Vagina (tissue), 2 donors: ENCODE measurements at places on chromosomes 5 and 9. TPM values are rescaled to one million over a fixed set of nuclear protein-coding genes. Genes with fewer than 3 reads are reported as not detected.

DNA sequence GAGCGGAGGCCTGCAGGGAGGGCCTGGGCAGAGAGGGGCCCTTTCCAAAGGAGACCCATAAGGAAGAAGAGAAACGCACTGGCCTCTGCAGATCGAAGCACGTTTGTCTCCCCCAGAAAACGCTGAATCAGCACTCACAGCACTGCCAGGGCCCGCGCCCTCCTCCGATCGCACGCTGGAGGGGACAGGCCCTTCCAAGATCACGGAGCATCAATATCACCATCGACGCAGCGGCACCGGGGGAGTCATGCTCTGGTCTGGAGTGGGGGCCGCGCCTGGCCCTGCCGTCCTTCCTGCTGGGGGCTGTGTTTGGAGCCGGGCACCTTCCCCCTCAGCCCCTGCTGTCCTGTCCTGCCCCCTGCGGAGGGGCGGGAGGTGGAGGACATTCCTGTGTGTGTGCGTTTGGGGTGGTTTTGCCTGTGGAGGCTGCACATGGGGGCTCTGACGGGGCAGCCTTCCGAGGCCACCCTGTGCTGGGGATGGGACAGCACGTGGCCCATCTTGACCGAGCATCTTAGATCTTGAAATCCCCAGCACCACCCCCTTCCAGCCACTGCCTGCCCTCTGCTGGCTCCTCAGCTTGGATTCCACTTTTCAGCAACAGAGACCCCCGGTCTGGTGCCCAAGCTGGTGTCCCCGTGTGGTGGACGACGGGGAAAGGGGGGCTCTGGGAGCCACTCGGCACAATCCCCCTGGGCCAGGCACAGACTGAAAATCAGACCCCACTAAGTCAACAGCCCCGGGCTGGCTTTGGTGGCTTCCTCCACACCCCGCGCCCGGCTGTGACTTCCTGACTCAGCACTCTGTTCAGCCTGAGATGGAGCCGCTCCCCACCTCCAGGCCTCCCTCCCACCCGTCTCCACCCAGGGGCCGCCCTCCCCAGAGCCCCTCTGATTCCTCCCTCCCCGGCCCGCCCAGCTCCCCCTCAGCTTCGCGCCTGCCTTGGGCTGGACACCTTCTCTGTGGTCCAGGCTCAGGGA lies 8.3 kb downstream of the TMEM250 start:
- DNase-seq, result no peak
- no peaks in the 10 kb centered on the region for H3K36me3 ChIP-seq
- H3K27me3 ChIP-seq, result no peaks in the 10 kb centered on the region
- peak overlapping the region; percentile 44 for H3K4me3 ChIP-seq
- peaks cover 58% of the 10 kb centered on the region for H3K4me1 ChIP-seq

DNA sequence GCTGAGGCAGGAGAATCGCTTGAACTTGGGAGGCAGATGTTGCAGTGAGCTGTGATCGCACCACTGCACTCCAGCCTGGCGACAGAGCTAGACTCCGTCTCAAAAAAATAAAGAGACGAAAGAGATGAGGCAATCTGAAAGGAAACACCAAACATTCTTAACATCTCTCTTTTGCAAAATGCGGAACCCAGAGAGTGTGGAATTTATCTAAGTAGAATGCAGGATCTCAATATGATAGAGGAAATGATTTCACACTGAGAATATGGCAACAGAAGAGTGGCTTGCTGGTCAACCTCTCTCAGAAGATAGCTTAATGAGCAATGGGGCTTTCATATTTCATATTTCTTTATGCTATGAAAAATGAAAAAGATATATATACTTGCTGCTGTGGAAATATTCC lies 33.4 kb upstream of the PCA3 start:
- DNase-seq, result no peak
- H3K36me3 ChIP-seq, result no peaks in the 10 kb centered on the region
- no peak overlapping the region for H3K27ac ChIP-seq
- no peak overlapping the region for H3K4me3 ChIP-seq
- H3K27me3 ChIP-seq, result no peaks in the 10 kb centered on the region
- H3K4me1 ChIP-seq, result no peaks in the 10 kb centered on the region

- H3K27ac ChIP-seq, result no peak overlapping the region
- H3K4me3 ChIP-seq, result no peak overlapping the region
- H3K4me1 ChIP-seq, result no peaks in the 10 kb centered on the region
- no peaks in the 10 kb centered on the region for H3K27me3 ChIP-seq
- no peaks in the 10 kb centered on the region for H3K36me3 ChIP-seq
- DNase-seq, result no peak
These were observed 155.5 kb upstream of the WWC1 start for GRCh38 chr5:168135897-168136296.

GRCh38 chr9:7936163-7936562 lies 136.6 kb upstream of the DMAC1 start:
- no peaks in the 10 kb centered on the region for H3K4me1 ChIP-seq
- H3K4me3 ChIP-seq, result no peak overlapping the region

The LCN1 gene
- not detected for total RNA-seq

DNA sequence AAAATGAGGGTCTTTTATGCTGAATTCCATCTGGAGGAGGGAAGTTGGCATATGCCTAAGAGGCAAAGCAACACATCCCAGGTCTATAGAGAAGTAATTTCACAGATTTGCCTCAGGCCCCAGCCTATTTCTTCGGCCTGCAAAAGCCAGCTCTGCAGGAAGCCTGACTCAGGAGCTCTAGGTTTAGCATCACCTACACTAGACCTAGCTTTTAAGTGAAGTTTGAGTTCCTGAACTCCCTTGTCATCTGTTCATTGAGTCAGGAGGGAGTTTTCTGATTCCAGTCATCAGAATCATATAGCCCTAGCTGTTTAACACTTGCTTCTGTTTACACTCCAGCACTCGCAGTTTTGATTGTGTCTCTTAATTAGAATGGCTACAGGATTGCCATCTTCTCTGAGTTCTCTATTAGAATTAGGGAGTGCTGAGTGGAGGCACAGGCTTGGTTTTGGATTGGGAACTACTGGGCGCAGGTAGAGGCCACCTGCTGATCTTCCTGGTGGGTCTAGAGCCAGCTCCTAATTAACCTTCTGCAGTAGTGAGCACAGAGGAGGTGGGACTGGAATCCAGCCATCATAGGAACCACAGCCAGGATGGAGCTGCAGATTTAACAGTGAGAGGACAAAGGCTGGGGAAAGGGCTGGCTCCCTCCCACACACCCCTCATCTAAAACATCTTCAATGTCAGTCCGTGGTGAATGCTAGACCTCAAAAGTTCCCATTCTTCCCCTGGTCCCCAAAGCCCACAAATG lies 179.5 kb downstream of the TRIO start:
- no peak for DNase-seq
- no peaks in the 10 kb centered on the region for H3K27me3 ChIP-seq
- peaks cover 9% of the 10 kb centered on the region for H3K36me3 ChIP-seq
- no peak overlapping the region for H3K27ac ChIP-seq
- H3K4me3 ChIP-seq, result no peak overlapping the region

DNA sequence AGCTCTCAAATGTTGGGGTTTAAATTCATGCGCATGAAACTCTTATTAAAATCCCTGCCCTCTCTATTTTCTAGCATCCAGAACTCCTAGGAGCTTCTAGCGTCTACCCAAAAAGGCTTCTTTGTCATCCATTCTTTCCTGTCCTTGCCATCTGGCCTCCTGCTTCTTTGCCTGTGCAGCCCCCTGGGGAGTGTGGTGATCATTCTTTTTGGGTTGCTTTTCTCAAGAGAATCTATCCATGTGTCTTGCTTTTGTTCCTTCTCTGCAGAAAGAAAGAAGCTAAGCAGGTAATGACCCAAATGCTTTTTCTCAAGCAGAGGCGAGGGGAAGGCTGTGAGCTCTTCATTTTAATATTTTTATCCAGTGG lies 26.6 kb downstream of the SKP2 start:
- DNase-seq, result no peak
- H3K27ac ChIP-seq, result no peak overlapping the region
- no peaks in the 10 kb centered on the region for H3K27me3 ChIP-seq
- H3K4me3 ChIP-seq, result no peak overlapping the region

DNA sequence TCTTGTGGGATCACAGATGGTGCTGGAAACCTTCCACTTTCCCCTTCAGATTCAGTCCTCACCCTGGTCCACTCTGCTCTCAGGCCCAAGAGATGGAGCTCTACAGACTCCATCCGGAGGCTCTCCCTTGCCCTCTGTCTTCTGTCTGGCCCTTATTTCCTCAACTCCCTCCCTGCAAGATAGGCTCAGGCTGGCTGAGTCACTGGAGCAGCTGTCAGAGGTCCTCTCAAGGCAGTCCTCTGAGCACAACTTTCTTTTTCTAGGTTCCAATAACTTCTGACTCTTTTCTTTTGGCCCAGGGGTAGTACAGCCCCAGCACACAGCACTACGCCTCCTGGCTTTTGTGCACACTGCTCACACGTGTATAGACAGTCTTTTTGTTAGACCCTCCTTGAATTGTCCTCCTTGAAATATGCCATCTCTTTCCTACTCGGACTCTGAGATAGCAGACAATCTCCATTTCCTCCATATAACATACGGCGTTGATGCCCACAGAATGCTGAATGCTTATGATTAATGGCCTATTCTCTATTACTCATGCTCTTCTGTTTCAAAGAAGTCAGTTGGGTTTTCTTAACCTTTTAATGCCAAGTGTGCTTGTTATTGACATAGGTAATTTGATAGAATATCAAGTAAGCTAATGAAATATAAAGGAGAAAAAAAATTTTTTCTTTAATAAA lies 193.1 kb downstream of the SLC12A2 start:
- no peaks in the 10 kb centered on the region for H3K27me3 ChIP-seq
- no peaks in the 10 kb centered on the region for H3K4me1 ChIP-seq
- no peak overlapping the region for H3K4me3 ChIP-seq
- no peak for DNase-seq
- no peaks in the 10 kb centered on the region for H3K36me3 ChIP-seq
